ENCODE measurements at places on chromosomes 13 and 19.

GRCh38 chr13:99002172-99002710 lies 24.4 kb upstream of the DOCK9 start:
- no peak for DNase-seq

DNA sequence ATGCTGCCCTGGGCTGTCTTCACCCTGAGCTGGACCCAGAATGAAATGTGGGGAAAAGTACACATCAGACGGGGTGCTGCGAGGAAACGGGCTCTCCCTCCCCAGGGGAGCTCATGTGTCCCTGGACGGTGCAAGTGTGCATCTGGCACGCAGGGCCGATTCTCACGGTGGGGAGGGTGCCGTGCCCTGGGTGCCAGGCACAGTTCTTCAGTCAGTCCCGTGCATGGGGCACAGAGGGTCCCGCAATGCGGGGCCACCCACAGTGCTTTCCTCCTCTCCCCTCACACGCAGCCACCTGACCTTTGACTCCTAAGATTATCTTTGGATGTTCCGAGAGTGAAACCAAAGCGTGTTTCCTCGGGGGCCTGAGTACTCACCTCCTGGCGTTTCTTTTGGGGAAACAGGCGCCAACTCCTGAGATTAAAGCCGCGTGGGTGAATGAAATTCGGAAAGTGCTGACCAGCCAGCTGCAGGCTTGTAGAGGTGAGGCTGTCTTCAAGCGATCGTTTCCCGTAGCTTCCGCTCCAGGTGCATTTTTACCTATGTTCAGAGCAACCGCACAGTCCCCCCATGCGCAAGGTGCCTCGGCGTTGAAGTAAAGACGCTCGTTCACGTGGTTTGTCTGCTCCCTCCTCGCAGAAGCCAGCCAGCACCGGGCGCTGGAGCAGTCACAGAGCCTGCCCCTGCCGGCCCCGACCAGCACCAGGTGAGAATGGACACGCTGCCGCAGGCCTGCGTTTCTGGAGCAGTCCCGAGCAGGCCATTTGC lies 17.5 kb upstream of the F7 start:
- no peak for DNase-seq

DNA sequence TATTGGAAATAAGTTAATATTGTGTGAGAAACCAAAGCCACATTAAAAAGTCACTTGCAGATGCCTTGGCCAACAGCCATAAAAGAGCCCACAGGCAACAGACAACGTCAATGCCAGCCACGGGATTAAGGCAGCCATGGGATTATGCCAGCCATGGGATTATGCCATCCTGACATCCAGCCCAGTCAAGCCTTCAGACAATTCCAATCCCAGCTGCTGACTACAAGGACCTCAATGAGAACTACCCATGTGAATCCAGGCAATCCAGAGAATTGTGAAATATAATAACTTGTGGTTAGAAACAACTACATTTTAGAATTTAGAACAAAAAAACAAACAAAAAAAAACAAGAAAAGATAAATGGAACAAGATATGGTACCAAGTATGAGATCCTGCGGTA lies 356.6 kb downstream of the EFNB2 start:
- DNase-seq, result no peak

DNA sequence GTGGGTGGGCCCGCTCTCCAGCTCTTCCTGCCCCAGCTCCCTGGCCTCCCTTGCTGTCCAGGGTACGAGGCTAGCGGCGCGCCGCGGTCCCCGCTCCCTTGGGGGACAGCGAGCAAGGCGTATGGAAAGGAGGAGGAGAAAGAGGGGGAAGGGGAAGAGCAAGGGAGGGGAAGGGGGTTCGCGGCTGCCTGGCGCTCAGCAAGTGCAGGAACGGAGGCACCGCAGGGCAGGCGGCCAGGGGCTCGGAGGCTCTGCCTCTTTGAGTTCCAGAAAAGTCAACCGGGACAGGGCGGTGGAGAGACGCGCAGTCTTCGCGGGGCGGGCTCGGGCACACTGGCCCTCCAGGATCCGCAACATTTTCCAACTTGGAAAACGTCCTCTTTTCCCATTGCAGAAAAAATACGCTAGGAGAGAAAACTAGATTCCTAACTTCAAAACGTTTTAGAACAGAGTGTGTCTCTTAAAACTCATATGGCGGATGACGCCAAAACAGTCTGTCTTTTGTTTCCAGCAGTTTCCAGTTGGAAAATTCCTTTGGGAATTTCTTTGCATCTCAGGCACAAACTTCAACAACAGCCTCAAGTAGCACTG lies 23.1 kb upstream of the TNFRSF19 start:
- no peak for DNase-seq

GRCh38 chr13:37486171-37486681 lies 112.3 kb downstream of the POSTN start:
- DNase-seq, result no peak

GRCh38 chr19:3612901-3613741 lies 6.4 kb upstream of the TBXA2R start:
- DNase-seq, result no peak

DNA sequence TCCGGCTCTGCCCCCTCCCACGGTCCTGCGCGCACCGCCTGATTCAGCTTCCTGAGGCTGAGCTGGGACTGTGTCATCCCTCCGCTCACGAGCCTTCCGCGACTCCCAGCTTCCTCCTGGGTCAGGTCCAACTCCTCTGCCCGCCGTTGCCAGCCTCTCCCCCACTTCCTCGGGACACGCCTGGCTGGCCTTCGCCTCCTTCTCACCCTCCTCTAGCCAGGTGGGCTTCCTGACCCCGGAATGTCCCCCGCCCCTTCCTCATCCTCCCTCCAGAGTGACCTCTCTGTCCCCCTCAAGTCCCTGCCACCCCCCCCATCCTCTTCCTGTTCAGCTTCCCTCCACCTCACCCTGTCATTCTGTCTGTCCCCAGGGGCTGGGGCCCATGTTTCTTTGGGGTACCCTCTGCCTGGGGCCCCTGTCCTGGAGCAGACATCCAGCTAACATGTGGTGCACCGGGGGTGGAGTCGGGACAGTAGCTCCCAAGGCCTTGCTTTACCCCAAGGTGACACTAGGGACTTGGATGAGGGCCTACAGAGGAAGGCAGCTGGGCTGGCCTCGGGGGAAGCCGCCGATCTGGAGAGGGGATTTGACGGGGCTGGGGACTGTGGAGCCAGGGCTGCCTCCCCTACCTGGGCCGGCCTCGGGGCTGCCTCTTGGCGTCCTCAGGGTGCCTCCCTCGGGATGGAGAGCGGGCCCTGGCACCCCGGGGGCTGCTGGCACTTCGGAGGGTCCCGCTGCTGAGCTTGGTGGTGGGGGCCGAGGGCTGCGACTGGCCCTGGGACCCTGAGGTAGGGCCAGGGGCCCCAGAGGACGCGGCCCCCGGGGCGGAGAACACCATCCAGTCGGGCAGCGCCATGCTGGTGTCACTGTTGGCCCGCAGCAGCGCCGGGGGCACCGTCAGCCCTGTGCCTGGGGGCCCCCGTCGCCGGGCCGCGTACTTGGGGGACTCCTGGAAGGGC lies 16.5 kb downstream of the SHANK1 start:
- DNase-seq, result no peak

- no peak for DNase-seq
These were observed 232.5 kb downstream of the SLC7A1 start for GRCh38 chr13:29362849-29363604.

DNA sequence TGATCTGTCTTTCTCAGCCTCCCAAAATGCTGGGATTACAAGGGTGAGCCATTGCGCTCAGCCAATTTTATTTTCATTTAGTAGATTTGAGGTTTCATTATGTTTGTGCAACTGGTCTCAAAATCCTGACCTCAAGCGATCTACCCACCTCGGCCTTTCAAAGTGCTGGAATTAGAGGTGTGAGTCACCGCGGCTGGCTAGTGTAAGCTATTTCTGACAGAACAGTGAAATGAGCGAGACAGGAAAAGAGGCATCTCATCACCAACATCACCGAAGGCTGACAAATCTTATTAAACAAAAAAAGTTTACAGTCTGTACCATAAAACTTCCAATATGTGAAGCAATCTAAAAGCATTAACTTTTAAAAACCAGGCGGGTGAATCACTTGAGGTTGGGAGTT lies 12.2 kb upstream of the ZNF888 start:
- DNase-seq, result no peak

GRCh38 chr19:32453736-32454135 lies 48.2 kb downstream of the DPY19L3 start:
- DNase-seq, result no peak

- no peak for DNase-seq
These were observed 90.6 kb downstream of the TEX26 start for GRCh38 chr13:31022928-31023530.

GRCh38 chr13:32314271-32315237 lies 609 bp downstream of the ZAR1L start:
- no peak for DNase-seq

- DNase-seq, result no peak
These were observed 4.6 kb upstream of the CPB2 start for GRCh38 chr13:46109451-46109850.

DNA sequence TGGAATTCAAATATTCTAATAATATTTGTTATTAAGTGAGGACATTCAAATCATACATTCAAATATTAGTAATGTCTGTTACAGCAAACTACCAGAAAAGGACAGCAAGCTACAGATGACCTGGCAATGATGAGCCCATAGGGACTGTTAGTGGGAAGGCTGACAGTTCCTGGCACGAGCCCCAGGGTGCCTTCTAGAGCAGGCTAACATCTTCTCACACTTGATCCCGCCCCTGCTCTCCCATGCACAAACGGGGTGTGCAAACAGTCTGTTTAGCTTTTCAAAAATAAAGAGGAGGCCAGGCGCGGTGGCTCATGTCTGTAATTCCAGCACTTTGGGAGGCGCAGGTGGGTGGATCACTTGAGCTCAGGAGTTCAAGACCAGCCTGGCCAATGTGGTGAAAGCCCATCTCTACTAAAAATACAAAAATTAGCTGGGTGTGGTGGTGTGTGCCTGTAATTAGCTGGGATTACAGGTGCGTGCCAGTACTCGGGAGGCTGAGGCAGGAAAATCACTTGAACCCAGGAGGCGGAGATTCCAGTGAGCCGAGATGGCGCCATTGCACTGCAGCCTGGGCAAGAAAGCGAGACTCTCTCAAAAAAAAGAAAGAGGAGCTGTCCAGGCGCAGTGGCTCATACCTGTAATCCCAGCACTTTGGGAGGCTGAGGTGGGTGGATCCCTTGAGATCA lies 9.6 kb upstream of the GARRE1 start:
- DNase-seq, result no peak

DNA sequence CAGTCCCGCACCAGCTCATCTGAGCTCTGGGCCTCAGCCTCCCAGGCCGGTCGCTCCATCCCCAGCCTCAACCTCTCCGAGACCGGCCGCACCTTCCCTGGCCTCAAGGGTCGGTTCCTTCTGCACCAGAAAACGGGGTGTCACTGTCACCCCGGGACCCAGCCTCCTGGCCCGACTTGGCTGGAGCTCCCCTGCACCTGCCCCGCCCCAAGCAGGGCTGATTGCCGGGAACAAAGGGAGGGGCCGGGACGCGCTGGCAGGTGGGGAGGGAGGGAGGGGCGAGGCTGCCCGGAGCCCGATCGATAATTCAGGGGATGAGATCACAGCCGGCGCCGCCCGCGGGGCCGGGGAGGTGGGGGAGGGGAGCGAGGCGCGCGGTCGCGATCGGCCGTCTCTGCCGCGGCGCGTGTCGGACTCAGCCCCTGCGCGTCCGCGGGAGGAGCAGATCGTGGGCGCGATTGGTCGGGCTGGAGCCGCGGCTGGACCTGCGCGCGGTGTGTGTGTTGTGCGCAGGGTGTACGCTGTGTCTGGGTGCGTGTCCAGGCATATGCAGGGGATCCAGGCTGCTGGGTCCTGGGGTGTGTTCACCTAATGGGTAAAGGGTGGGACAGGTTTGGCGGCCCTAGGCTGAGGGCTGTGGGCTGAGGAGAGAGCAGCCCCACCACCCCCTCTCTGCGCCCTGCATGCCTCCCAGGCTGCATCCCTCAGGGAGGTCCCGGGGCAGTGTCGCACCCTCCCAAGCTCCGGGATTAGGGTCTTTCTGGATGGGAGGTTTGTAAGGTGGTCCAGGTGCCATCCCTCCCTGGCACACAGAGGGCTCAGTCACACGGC lies 1.1 kb upstream of the SHC2 start:
- DNase-seq, result no peak

- no peak for DNase-seq
These were observed 3.8 kb upstream of the CDC37 start for GRCh38 chr19:10407096-10407495.

- no peak for DNase-seq
These were observed 7.7 kb downstream of the TYK2 start for GRCh38 chr19:10372690-10373089.

DNA sequence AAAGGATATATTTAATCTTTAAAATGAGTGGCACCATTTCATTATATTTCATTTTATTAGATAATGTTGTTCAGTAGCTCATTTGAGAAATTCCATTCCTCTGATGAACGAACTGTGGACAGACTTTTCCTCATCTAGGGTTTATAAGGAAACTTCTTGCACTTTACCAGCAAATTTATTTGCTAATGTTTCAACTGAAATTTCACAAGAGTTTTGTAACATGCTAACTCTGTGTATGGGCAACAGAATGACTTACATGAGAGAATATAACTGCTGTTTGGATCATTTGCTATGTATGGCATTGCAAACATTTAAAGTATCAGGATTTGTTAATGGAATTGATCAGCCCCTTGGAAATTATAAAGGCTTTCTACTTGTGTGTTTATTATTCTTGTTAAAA lies 3.7 kb upstream of the IRS2 start:
- no peak for DNase-seq

- DNase-seq, result no peak
These were observed 55.8 kb downstream of the PEPD start for GRCh38 chr19:33465834-33466233.

GRCh38 chr13:97130190-97130589 lies 91.9 kb upstream of the MBNL2 start:
- DNase-seq, result no peak

DNA sequence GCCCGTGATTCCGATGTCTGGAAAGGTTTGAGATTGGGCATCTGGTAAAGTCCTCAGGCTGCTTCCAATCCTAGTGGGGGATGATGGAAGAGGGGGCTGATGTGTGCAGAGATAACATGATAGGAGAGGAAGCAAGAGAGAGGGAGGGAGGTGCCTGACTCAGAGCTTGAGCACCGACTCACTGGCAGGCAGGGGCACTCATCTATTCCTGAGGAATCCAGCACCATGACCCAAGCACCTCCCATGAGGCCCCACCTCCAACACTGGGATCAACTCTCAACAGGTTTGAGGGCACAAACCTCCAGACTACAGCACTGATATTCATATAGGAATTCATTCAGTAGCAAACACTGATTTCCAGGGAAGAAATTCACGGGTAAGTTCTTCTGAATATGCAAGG lies 5.6 kb upstream of the SIGLEC9 start:
- DNase-seq, result no peak

DNA sequence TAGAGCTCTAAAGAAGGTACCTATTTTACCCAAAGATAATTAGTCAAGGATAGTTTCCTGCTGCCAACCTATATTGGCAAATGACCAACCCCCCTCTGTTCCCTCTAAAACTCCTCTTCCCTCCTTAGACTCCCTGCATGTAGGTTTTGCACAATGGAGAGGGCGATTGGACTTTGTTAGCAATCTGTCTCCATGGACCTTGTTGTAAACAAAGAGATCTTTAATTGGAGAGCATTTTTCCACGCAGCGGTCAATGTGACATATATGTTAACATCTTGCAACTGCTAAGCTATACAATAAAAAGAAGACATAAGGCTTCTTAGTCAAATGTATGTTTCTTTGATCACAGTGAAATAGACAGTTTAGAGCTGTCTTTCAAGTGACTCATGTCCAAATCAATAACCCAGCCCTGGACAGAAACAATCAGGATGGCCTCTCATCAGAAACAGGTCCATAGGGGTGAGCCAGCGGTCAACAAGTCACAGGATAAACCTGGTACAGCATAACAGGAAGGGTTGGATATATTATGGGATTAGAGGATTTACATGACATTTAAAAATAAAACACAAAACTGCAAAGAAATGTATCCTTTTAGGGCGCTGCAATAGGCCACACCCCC lies 69.7 kb upstream of the UBL3 start:
- no peak for DNase-seq
